ENCODE measurements at places on chromosomes 5 and 9.

DNA sequence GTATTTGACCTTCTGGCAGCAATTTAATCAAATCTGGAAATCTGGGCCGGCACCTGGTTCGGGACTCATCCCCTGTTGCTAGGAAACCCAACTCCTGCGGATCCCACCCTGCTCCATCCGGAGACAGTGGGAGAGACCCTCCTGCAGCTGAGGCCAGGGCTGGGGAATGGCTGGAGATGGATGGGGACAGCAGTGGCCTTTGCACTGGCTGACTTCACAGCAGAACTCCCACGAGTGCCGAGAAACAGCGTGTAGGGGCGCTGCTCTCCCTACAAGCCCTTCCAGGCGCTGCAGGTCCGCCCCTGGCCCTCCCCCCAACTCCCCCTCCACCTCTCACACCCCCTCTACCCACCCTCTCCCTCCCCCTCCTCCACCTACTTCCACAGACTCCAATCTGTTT, 105.8 kb upstream of the PPP1R26 start:
- H3K36me3 ChIP-seq: no peaks in the 10 kb centered on the region
- H3K4me3 ChIP-seq: no peak overlapping the region
- H3K4me1 ChIP-seq: no peaks in the 10 kb centered on the region
- DNase-seq: no peak
- peaks cover 77% of the 10 kb centered on the region for H3K27me3 ChIP-seq
- no peak overlapping the region for H3K27ac ChIP-seq

GRCh38 chr5:142670804-142671203, 15.1 kb downstream of the FGF1 start:
- H3K4me3 ChIP-seq: no peak overlapping the region
- peak overlapping the region; percentile 40 for H3K27ac ChIP-seq
- DNase-seq: no peak
- no peaks in the 10 kb centered on the region for H3K36me3 ChIP-seq
- no peaks in the 10 kb centered on the region for H3K4me1 ChIP-seq

DNA sequence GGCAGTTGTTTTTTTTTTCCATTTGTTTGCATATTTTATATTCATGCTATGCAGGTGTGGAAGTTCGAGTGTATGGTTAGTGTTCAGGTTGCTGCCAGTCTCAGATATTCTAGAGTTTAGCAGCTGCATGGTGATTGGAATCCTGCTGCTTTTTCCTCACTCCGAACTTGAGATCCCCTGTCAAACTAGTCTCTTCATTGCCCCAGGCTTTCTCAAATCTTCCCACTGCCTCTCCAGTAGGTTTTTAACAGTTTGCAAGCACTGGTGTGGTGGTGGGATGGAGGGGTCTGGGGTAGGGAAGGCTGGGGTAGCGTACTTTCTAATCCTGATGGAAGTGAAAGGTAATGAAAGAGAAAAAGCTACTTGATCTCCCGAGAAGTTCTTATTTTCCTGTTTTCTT, 112.9 kb downstream of the CHSY3 start:
- no peak for DNase-seq
- H3K36me3 ChIP-seq: no peaks in the 10 kb centered on the region
- H3K4me3 ChIP-seq: no peak overlapping the region
- no peaks in the 10 kb centered on the region for H3K4me1 ChIP-seq
- no peak overlapping the region for H3K27ac ChIP-seq

DNA sequence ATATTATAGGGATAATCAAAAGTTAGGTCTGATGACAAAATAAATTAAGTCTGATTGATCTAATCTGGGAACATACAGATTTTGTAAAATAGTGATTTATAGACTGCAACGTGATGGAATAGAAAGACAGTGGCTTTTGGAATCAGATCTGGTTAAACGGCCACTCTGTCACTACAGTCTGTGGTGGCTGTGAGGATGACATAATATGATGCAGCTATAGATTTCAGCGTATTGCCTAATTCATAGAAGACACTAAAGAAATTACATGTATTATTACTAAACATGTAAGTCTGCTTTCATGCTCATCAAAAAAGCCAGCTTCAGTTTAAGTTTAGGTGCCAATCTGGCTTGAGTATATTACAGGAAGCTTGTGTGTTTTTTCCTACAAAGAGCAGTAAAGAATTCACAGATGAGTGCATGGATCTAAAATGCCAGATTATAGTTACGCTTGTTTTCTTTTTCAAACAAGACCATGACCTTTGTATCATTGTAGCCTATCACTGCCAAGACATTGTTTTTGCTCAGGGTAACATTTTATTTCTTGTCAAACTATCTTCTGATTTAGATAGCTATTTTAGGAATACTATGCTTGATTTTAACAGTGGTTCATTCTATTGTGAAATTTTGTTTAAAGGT, 25.7 kb downstream of the CPEB4 start:
- H3K27ac ChIP-seq: no peak overlapping the region
- H3K27me3 ChIP-seq: no peaks in the 10 kb centered on the region
- DNase-seq: no peak
- H3K4me1 ChIP-seq: peaks cover 3% of the 10 kb centered on the region

DNA sequence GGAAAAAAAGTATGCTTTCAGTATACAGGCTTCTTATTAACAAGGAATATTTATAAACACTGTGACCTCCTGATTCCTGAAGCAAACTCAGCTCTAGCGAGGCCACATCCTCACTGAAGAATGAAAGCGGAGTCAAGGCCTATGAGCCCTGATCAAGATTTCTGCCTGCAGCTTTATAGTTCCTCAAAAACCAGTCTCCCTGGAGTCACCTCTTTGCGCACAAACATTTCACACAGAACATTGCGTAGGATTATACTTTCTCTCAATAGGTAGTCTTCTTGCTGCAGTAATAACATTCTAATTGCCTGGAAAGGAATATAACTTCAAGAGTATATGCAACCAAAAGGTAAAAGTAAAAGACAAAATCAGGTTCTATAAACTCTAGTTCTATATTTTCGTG, 62.9 kb downstream of the SLC24A2 start:
- no peak for DNase-seq
- H3K4me3 ChIP-seq: no peak overlapping the region
- H3K4me1 ChIP-seq: no peaks in the 10 kb centered on the region

GRCh38 chr9:135332979-135333748, 146.4 kb upstream of the PPP1R26 start:
- H3K4me1 ChIP-seq: no peaks in the 10 kb centered on the region
- H3K36me3 ChIP-seq: no peaks in the 10 kb centered on the region
- H3K27ac ChIP-seq: no peak overlapping the region
- no peak overlapping the region for H3K4me3 ChIP-seq
- DNase-seq: no peak

- H3K4me3 ChIP-seq: no peak overlapping the region
- DNase-seq: no peak
- H3K36me3 ChIP-seq: no peaks in the 10 kb centered on the region
Observed at GRCh38 chr5:146548781-146549449, 32.9 kb upstream of the GPR151 start.

GRCh38 chr5:155628346-155628745, 614.8 kb downstream of the KIF4B start:
- no peak overlapping the region for H3K4me3 ChIP-seq
- H3K27me3 ChIP-seq: no peaks in the 10 kb centered on the region
- no peak overlapping the region for H3K27ac ChIP-seq
- no peaks in the 10 kb centered on the region for H3K36me3 ChIP-seq
- H3K4me1 ChIP-seq: no peaks in the 10 kb centered on the region

DNA sequence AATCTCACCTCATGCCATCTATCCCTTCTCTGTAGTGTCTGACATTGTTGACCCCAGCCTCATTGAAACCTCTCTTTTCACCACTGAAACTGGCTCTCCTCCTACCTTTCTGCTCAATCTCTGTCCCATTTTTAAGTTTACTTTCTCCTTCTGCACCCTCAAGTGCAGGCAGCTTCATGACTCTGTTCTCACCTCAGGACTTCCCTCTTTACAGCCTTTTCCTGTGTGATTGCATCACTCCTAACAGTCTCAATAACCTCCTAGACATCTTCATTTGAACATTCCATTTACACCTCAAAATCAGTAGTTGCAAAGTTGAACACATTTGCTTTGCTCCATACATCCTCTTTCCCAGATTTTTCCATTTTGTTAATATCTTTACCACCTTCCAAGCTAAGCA, 172.1 kb downstream of the RASEF start:
- no peaks in the 10 kb centered on the region for H3K4me1 ChIP-seq
- no peak for DNase-seq
- H3K27ac ChIP-seq: no peak overlapping the region
- no peaks in the 10 kb centered on the region for H3K27me3 ChIP-seq
- no peak overlapping the region for H3K4me3 ChIP-seq

DNA sequence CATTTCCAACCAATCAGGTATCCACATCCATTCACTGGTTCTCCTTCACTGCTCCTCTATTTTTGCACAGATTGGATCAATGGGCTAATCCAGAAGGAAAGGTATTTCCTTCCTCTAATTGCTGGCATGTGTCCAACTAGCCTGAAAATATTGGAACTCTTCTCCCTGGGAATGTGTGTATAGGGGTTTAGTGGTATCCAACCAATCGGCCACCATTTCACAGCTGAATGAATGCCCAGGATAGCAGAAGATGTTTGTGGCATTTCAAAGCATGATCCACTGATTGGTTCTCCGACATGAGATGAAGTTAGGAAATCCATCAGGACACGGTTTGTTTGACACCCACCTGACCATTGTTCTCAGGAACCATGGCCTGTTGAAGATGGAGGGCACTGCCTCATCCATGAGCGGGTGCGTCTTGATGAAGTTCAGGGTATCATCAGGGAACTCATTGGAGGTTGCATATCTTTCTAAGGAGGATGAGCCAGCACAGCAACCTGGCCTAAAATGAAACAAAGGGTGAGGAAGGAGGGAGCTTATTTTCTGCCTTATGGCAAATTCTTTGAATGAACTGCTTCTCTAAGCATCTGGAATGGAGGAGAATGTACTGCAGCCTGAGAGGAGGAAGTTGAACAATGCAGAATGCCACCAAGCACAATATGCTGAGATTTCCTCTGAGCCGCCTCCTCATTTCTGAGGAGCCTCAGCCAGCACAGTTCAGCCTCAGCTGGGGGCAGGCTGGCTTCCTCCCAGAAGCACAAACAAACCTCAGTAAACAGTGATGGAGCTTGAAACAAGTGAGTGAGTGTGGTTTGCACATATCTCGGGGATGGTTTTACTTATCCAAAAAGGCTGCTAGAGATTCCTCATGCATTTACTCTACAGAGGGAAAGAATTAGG, 94.6 kb downstream of the SEMA6A start:
- DNase-seq: no peak
- no peaks in the 10 kb centered on the region for H3K4me1 ChIP-seq
- H3K27ac ChIP-seq: no peak overlapping the region
- peaks cover 10% of the 10 kb centered on the region for H3K36me3 ChIP-seq
- H3K27me3 ChIP-seq: no peaks in the 10 kb centered on the region
- H3K4me3 ChIP-seq: no peak overlapping the region

GRCh38 chr5:172071309-172071875, 65.0 kb upstream of the FBXW11 start:
- H3K4me1 ChIP-seq: no peaks in the 10 kb centered on the region
- no peaks in the 10 kb centered on the region for H3K36me3 ChIP-seq
- no peaks in the 10 kb centered on the region for H3K27me3 ChIP-seq
- H3K27ac ChIP-seq: no peak overlapping the region
- H3K4me3 ChIP-seq: no peak overlapping the region

DNA sequence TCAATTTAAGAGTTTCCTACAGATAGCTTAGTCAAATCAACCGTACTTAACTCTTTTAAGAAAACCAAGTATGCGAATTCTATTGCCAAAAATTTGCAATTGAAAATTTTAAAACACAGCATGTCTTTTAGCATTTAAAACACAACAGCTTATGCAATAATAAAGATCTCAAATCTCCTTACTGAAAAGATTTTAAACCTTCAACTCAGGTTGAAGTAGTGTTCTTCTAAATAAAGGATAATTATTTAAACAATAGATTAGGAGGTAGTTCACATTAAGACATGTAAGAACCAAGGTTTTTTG, 5.5 kb downstream of the NR3C1 start:
- H3K4me3 ChIP-seq: peak overlapping the region; percentile 92
- H3K27ac ChIP-seq: no peak overlapping the region
- peaks cover 3% of the 10 kb centered on the region for H3K4me1 ChIP-seq
- no peak for DNase-seq

DNA sequence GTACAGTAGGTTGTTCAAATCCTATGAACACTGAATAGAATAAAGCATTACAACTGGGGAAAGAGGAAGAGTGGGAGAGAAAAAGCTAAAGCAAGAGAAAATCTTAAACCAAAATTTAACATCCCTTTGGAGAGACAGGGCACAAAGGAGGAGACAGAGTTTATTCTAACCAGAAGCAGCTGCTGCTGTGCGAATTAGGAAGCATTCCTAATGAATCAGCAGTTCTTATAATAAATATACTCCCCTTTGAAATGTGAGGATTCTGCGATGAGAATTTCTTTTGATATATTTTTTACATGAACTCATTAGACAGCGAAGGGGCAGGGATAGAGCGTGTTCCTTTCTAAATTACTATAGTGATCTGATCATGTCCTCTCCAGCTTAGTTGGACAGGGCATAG, 233.4 kb downstream of the DENND1A start:
- H3K4me3 ChIP-seq: no peak overlapping the region
- no peak for DNase-seq
- no peaks in the 10 kb centered on the region for H3K4me1 ChIP-seq
- no peaks in the 10 kb centered on the region for H3K36me3 ChIP-seq
- H3K27ac ChIP-seq: no peak overlapping the region

- no peaks in the 10 kb centered on the region for H3K4me1 ChIP-seq
- H3K27ac ChIP-seq: no peak overlapping the region
- H3K4me3 ChIP-seq: no peak overlapping the region
- no peaks in the 10 kb centered on the region for H3K27me3 ChIP-seq
- H3K36me3 ChIP-seq: no peaks in the 10 kb centered on the region
Observed at GRCh38 chr9:116589392-116590354, 97.4 kb upstream of the TRIM32 start.

- no peaks in the 10 kb centered on the region for H3K36me3 ChIP-seq
- H3K27me3 ChIP-seq: no peaks in the 10 kb centered on the region
Observed at GRCh38 chr9:128636556-128637530, 19.8 kb downstream of the DYNC2I2 start.

DNA sequence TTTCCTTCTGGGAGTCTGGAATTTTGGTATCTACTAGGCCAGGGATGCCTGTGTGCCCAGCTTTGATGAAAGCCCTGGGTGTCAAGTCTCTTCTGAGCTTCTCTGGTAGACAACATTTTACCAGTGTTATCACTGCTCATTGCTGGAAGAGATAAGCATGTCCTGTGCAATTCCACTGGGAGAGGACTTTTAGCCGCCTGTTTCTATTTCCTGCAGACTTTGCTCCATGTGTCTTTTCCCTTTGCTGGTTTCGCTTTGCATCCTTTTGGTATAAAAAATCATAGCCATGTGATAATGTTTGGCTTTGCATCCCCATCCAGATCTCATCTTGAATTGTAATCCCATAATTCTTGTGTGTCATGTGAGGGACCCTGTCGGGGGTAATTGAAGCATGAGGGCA, 163.2 kb downstream of the SLC28A3 start:
- no peaks in the 10 kb centered on the region for H3K27me3 ChIP-seq
- no peak for DNase-seq
- H3K27ac ChIP-seq: no peak overlapping the region
- no peaks in the 10 kb centered on the region for H3K36me3 ChIP-seq
- no peaks in the 10 kb centered on the region for H3K4me1 ChIP-seq
- H3K4me3 ChIP-seq: no peak overlapping the region

DNA sequence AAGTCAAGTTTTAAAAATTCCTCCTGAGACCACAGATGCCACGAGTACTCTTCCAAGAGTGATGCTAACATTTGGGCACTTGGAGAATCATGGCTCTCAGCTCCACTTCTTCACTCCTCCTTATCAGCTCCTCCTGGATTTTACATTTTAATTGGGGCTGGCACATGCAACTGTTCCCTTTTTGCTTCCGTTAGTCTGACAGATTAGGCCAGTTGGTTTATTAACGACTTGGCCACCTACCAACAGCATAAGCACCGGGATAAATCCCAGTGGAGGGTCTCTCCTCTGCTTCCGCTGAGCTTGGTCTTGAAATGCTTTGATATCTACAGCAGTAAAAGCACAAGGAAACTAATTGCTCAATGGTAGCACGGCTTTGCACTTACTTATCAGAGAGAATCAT, 134.6 kb upstream of the RASEF start:
- no peak for DNase-seq
- no peak overlapping the region for H3K27ac ChIP-seq
- H3K4me1 ChIP-seq: no peaks in the 10 kb centered on the region
- H3K36me3 ChIP-seq: no peaks in the 10 kb centered on the region

Data from breast epithelium (tissue), 4 donors.